NCI-H510A treated with DMSO at 0.1 percent for 48 hours (cell line): ENCODE measurements at places on chromosomes 1 and 21.

DNA sequence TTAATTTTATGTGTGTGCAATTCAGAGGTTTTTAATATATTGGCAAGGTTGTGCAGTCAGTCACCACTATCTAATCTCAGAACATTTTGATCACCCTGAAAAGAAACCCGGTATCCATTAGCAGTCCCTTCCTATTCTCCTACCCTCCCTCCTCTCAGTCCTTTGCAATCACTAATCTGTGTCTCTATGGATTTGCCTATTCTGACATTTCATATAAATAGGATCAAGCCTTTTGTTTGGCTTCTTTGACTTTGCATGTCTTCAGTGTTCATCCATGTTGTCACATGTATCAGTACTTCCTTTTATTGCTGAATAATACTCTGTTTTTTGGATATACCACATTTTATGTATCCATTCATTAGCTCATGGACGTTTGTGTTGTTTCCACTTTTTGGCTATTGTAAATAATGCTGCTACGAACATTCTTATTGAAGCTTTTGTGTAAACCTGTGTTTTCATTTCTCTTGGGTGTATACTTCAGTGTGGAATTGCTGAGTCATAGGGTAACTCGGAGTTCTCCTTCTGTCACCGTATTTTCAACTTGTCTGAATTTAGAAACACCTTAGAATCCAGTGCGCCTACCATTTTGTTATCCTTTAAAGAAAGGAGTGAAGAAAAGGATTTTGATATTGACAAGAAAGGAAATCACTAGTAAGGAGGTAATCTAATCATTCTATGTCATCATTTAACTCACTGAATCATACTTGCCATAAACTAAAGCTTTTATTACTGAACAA, 3.4 kb downstream of the CEP85 start:
- peak; percentile 30 for DNase-seq

DNA sequence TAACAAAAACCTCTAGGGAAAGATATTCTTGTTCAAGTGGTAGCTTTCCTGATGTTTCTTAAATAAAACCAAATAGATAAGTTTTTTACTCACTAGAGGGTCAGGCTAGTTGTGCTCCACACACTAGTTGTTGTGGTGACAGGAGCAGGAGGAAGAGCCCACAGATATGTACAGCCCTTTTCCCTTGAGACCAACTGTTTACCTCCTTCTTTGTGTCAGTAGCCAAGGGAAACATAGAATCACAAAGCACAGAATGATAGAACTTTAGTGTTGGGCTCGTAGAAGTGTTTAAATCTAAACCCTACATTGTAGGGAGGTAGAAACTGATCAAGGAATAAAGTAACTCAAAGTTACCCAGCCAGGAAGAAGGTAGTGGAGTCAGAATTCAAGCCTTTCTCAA, 309.0 kb downstream of the CTH start:
- no peak for DNase-seq

- DNase-seq = no peak
Measured at GRCh38 chr1:61531716-61532115, 193.2 kb downstream of the TM2D1 start.

DNA sequence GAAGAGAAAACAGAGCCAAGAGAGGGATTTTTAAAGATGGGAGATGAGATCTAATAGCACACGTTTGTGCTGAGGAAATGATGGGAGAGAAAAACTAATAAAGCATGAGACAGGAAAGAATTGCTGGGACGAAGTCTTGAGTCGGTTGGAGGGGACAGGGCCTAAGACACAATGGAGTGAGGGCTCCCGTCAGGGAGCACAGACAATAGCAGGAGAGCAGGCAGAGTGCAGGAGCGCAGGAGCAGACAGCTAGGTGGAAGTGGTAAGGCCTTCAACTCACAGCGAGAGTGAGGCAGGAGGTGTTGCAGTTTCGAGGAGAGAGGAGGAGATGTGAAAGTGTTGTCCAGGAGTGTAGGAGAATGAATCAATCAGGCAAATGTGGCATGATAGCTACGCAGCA, 59.9 kb upstream of the SOX13 start:
- no peak for DNase-seq

GRCh38 chr1:185334182-185334581, 17.1 kb upstream of the IVNS1ABP start:
- no peak for DNase-seq

GRCh38 chr1:219958875-219959417, 30.6 kb upstream of the SLC30A10 start:
- DNase-seq = peak; percentile 23

GRCh38 chr1:165376041-165376810, 19.7 kb upstream of the LMX1A start:
- no peak for DNase-seq

- peak; percentile 79 for DNase-seq
Measured at GRCh38 chr1:110676970-110677369, 2.2 kb upstream of the KCNA3 start.

DNA sequence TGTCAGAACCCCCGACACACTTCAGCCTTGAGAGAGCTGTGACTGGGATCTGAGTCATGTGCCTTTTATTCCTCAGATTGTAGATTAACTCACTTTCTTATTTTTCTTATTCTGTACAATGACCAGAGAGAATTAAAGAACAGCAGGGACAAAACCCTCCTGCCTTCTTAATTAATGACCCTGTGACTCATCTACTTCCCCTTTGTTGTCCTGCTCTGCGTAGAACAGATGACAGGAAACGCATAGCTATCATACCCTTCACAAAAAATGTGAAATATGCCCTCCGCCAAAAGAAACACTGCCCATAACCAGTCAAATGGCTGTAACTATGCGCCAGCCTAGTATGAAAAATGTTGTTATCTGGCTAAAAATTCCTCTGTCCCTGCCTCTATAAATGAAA, 9.1 kb upstream of the PADI2 start:
- DNase-seq = no peak
